ENCODE measurements at places on chromosomes 7 and 10.

GRCh38 chr7:41760293-41760692 is 57.4 kb upstream of the INHBA start:
- DNase-seq, result no peak

GRCh38 chr10:133421336-133422222 is 2.8 kb downstream of the SPRN start:
- no peak for DNase-seq

DNA sequence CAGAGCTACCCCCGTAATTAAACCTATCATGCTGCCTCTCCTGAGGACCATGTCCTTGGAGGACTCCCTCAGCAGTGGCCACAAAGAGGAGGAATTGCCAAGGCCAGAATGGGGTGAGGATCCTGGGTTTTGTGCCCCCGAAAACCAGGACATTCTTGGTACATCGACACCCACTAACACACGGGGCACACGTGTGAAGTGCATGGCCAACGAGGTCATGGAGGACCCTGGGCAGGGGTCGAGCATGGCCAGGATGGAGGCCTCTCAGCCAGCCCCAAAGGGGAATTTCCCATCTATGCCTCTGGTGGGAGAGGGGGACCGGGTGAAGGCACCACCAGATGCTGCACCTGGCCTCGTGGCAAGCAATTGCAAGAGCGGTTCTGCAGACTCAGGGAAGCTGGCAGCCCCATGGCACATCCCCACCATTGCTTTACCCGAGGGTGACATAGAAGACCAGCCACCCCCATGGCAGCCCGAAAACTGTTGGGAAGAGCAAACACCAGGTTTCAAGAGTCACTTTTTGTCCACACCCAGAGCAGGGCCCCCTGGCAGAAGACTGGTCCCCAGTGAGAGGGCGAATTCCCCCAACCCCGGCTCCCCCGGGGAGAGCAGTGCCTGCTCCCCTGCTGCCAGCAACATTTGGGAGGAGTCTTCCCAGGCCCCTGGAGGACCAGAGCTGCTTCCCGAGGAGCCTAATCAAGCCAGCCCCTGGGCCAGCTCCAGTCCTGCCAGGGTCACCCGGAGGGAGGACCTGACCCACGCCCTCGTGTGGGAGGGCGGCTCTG is 26.4 kb downstream of the C10orf71 start:
- no peak for DNase-seq

DNA sequence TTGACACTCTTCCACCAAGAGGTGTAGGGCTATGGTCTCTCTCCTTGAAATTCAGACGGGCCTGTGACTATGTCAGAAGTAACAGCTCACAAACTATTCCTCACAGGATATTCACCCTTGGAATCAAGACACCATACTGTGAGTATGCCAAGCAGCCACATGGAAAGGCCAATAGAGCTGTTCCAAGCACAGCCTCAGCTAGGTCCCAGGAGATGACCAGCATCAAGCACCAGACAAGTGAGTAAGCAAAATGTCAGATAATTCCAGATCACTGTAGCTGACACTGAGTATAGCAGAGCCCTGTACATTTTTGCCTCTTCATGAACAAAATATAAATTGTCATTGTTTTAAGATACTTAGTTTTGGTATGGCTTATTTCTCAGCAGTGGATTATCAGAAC is 88.1 kb upstream of the KCND2 start:
- DNase-seq, result no peak

- no peak for DNase-seq
Observed at GRCh38 chr7:98249106-98249505, 2.9 kb downstream of the TECPR1 start.

Measured in sciatic nerve (tissue), 2 donors.